CD4-positive, alpha-beta T cell treated with Interleukin-1 beta for 1 hour (primary cell): ENCODE measurements at places on chromosomes 13 and 19.
A peak's percentile ranks its signal among the peaks of the same experiment; 100 is the strongest.

DNA sequence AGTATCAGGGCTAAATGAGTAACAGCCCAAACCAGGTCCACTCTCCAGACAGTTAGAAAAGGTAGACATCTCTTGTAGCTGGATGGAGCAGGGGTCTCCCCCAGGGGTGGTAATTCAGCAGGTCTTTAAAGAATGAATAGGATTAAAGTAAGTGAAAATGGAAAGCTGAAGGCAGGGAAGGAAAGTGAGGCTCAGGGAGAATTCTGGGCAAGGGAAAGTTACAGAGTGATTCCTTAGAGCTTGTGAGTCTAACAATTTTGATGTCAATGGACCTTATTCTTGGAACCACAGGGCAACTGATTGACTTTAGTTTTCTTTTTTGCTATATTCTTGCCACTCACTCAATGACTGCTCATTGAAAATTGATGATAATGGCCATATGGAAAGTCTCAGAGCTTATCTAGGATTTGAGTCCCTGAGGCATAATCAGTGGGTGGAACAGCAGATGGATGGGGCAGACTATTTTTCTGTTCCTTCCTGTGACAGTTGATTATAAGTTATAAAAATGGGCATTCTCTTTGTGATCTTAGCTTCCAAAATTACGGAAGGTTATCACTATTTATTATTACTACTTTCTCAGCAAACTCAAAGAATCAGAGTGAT, 76.9 kb downstream of the LRCH1 start:
- DNase-seq = no peak

GRCh38 chr19:35006342-35006998, 6.3 kb downstream of the GRAMD1A start:
- no peak for DNase-seq

- no peak for DNase-seq
Observed at GRCh38 chr13:112181336-112182067, 114.6 kb downstream of the SOX1 start.

DNA sequence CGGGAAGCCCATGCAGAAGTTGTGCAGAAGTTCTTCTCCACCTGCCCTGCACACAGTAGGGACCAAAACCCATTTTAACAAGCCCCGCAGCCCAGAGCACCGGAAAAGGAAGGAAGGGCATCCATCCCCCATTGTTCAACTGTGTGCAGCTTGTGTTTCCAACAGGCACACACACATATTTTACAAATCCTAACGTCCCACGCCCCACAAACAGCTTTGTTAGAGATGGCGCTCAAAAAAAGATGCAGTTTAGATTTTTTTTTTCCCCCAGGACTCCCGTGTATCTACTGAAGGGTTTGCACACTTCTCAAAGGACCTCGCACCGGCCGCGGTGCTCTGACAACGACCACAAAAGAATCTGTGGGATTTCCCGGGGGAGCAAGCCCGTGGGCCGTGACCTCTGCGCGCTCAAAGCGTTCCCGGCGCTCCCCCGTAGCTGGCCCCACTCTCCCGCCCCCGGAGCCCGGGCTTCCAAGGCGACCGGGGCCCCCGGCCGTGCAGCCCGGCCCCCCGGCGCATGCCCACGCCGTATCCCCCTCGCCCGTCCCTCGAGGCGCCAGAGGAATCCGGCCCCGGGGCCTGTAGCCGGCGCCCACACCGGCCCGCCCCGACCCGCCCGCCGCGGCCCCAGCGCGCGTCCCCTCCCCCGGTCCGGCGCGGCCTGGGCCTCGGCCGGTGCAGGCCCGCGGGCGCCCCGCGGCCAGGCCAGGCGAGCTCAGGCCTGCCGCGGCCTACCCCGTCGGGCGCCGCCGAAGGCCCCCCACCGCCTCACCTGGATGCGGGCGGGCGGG, 523 bp downstream of the ELAVL1 start:
- DNase-seq = no peak

DNA sequence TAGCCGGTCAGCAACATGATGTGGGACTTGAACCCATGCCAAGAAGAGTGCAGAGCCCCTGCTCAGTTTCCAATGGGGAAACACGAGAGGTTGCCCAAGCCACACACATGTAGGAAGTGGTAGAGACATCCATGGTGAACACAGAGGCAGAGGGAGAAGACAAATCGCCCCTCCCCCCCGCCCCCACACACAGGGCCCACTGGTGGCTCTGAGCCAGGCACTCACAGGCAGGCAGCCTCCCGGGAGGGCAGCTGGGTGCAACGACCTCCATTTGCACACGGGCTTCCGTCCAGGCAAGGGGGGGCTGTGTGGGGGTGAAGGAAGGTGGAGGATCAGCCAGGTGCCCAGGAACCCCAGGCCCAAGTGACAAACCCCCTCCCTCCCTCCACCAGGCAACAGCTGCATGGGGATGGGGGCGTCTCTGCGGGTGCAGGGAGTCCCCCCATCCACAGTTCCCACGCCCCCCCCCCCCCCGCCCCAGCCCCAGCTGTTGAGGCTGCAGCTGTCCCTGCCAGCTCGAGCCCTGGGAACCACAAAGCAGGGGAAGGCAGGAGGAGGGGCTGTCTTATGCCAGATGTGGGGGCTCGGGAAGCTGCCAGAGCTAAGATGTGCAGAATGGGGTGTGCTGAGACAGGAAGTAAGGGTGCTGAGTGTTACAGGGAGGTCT, 3.4 kb downstream of the NOTCH3 start:
- DNase-seq = peak; percentile 17

GRCh38 chr19:38055655-38056521, 148.9 kb downstream of the SIPA1L3 start:
- DNase-seq = no peak

DNA sequence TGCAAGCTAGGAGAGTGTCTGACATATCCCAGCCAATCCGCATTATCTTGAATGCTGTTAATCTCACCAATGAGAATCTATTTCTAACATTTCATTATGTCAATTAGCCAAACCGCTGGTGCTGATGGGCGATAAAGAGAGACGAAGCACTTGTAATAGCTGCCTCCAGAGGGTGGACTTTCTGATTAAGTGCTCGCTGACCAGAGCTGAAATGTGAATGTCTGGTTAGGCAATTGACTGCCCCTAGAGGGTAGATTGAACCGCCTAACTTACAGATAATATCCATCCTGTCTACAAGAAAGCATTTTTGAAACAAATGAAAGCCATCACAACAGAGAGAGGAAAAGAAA, 552 bp upstream of the GRWD1 start:
- DNase-seq = peak; percentile 10

DNA sequence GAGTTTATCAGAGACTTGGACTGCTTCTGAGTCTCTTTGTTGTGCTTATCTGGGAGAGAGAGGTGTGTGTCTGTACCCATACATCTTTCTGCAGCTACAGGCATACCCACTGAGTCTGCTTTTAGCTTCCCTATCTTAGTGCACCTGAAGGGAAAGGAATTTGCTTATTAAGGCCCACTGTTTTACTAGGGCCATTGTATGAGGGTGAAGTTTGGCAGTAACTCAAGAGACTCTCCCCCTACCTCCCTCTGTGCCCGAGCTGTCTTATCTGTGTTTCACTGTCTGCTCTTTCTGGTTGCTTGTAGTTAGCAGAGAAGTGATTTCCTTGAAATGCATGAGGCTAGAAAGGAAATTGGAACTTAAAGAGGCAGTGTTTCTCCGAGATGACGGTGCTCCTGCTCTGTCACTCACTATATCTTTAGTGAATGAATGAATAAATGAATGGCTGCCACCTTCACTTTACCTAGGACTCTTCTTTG, 678 bp upstream of the CD33 start:
- DNase-seq = no peak

DNA sequence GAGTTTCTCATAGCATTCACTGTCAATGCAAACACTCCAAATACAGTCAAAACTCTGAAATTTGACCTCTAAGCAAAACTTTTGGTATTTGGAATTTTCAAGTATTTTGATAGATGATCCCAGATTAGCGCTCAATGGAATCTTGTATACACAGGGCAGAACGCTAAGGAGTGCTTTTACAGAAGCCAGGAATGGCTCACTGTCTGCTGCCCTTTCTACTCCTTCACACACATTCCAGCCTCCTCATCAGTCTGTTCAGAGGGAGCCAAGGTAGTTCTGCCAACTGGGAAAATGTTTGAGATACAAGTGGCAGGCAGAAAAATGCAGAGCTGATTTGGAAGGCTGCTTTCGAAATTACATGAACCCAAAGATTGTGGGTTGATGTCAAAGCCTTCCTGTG, 4.4 kb upstream of the STARD13 start:
- no peak for DNase-seq

- no peak for DNase-seq
Observed at GRCh38 chr19:15123031-15123890, 16.1 kb downstream of the SYDE1 start.

- DNase-seq = no peak
Observed at GRCh38 chr19:51121257-51121656, 3.4 kb upstream of the SIGLEC9 start.

- no peak for DNase-seq
Observed at GRCh38 chr19:4909156-4909896, at the start of gene UHRF1. Gene UHRF1, plus strand, starts transcription at chr19:4909501. Its CDS starts 1,385 bp downstream, at chr19:4910886.

GRCh38 chr13:24452044-24452443, 60.5 kb downstream of the PARP4 start:
- no peak for DNase-seq

GRCh38 chr19:35161434-35161743, 6.9 kb downstream of the FXYD5 start:
- no peak for DNase-seq

DNA sequence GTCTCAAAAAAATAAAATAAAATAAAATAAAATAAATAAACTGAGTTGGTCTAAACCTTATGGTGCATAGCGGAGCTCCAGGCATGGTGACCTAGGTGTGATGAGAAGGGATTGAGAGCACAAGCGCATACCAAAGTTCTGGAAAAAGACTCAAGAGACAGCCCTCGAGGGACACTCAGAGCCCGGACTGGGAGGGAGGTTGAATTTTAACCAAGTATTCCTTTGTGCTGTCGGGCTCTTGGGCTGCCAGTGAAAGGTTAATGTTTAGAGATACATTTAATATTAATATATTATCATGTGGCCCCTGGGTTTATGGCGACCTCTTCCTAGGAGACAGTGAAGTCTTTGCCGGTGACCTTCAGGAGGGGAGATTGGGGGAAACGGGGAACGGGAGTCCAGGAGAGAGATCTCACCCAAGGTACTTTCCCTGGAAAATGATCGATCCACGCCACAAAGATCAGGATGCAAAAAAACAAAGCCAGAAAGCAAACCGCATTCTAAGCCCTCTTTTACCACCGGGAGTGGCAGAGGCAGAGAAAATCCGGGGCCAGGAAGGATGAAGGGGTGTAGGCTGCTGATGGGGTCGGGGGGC, 1.6 kb downstream of the FUT6 start:
- no peak for DNase-seq

DNA sequence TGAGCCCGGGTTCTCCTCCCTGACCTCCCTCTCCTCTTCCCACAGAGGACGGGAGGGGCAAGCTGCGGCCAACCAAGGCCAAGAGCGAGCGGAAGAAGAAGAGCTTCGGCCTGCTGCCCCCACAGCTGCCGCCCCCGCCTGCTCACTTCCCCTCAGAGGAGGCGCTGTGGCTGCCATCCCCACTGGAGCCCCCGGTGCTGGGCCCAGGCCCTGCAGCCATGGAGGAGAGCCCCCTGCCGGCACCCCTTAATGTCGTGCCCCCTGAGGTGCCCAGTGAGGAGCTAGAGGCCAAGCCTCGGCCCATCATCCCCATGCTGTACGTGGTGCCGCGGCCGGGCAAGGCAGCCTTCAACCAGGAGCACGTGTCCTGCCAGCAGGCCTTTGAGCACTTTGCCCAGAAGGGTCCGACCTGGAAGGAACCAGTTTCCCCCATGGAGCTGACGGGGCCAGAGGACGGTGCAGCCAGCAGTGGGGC, 162.2 kb downstream of the KDM4B start:
- DNase-seq = peak; percentile 69

DNA sequence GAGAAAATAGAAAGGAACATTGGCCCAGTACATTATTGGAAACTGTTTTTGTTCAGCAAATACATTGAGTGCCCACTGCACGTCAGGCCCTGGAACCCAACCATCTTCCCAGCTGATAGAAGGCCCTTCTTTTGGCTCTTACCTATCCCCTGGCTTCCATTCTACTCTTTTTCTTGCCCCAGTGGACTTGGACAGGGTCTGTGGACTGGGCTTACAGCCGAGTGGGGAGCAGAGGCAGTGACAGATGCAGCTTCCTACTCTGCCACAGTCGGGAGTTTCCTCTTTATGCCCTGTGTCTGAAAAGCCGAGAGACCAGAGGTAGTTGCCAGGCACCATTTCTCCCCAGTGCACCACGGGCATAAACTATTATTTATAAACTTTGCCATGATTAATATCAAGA, 70.4 kb downstream of the ARHGAP35 start:
- no peak for DNase-seq

DNA sequence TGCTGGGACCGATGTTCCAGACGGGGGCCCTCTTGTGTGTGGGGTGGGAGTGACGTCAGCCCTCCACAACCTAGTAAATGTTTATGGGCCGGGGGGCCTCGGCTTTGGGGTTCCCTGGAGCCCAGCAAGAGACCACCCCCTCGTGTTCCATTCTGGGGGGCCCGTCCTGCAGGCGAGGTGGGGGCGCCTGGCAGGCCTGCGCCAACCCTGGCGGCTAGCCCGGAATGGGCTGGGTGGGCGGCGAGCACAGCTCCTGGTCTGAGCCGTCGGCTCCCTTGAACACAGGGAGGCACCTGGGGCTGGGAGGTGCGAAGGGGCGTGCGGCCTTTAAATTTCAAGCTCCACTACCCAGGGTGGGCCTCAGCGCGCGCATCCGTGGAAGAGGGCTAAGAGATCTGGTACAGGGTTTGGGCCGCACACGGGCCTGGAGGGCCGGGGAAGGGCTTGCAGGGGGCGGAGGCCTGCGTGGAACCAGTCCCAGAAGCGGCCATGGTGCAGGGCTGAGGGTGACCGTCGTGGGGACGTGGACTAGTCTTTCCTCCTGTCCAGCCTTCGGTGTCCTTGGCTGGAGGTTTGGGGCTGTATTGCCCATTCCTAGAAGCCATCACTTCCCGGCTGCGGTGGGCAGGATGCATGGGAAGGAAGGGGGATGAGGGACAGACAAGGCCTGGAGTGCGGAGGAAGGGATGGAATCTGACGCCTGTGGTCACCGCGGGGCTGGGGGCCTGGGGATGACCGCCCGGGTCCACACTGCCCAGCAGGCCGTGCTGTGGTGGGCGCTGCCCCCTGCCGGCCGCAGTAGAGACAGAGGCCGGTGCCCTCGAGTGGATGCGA, 11.4 kb downstream of the NDUFA11 start:
- no peak for DNase-seq

GRCh38 chr19:56301155-56301554, 13.5 kb downstream of the ZSCAN5A start:
- no peak for DNase-seq

DNA sequence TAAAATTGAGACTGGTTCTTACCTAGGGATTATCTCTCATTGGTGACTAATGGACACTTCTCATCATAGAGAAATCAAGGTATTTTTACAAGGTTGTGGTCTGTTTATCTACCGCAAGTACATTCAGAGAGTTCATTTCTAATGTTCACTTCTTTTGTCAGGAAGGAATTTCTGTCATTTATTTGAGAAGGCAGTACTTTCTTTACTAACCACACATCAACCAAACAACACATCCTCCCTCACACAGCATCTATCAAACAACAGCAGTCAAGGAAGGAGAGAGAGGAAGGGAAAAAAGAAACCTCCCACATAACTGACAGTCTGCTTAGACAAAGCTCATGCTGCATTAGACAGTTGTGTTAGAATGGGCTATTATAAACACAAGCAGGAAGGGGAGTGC, 182.3 kb upstream of the KLF12 start:
- no peak for DNase-seq
